Fibroblast of mammary gland (primary cell): ENCODE measurements at places on chromosomes 5 and 9.

GRCh38 chr5:133249593-133249992, 197.8 kb downstream of the HSPA4 start:
- no peak for DNase-seq

DNA sequence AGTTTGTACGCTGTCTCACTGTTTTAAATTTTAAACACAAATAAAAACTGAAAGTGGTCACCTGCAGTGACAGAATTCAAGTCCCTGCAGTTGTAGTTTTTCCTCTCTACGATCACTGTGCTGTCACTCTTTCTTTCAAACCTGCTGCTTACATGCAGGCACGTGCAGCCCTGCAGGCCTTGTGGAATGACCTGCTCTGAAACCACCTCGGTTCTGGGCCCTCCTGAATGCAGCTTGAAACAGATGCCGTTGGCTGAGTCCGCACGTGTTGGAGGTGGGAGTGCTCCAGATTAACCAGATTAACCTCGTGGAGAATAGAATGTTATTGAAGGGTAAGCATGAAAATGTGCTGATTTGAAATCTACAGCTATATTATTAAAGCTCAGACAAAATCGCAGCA, 126.0 kb upstream of the ERCC6L2 start:
- no peak for DNase-seq

DNA sequence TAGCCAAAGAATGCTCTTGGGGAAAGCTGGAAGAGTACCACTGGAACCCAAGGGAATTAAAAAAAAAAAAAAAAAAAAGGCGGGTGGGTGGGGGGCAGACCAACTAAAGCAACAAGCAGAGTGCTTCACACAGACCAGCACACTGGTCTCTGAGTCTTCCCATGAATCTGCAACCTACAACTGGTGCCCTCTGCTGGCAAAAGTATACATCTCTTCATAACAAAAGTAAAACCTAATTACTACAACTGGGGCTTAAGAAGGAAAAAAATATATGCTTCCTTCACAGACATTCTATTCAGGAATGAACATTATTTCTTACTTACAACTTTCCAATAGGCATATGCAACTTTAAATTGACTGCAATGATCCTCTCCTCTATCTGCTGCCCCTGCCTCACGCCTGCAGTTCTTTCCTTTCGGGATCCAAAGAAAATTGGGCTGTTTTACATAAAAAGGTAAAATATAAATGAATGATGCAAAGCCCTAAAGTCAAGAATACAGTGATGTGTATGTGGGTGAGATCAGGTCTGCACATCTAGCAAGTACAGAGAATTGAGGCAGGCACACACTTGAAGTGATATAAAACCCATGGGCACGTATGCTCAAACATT, 7.2 kb upstream of the KLHL3 start:
- DNase-seq, result peak; percentile 80

DNA sequence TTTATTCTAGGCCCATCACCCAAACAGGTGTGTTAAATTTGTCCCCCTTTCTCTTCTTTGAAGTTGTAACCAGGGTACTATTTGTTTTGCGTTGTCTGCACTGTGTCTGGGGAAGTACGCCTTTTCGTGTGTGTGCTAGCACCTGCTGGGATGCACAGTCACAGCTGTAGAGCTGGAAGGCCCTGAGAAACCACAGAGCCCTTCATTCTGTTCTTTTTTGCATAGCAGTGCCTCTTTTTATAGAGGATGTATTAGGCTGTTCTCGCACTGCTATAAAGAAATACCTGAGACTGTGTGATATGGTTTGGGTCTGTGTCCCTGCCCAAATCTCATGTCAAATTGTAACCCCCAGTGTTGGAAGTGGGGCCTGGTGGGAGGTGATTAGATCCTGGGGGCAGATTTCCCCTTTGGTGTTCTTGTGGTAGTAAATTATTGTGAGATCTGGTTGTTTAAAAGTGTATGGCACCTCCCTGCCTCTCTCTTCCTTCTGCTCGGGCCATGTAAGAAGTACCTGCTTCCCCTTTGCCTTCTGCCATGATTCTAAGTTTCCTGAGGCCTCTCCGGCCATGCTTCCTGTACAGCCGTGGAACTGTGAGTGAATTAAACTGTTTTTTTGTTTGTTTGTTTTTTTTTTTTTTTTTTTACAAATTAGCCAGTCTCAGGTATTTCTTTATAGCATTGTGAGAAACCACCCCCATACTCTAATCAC, 14.0 kb downstream of the SEC61B start:
- no peak for DNase-seq

DNA sequence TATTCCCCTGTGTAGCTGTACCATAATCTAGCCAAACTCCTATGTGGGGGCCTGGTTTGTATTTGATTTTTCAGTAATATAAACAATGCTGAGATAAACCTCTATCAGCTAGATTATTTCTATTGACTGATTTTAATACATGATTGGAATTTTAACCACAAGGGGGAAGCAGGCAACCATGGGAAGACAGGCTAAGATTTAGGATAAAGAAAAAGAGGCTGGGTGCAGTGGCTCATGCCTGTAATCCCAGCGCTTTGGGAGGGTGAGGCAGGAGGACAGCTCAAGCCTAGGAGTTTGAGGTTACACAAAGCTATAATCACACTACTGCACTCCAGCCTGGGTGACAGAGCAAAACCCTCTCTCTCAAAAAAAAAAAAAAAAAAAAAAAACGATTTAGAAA, 18.1 kb upstream of the GPX3 start:
- peak; percentile 58 for DNase-seq

GRCh38 chr5:180202939-180203573, 6.0 kb downstream of the RASGEF1C start:
- DNase-seq, result peak; percentile 8

DNA sequence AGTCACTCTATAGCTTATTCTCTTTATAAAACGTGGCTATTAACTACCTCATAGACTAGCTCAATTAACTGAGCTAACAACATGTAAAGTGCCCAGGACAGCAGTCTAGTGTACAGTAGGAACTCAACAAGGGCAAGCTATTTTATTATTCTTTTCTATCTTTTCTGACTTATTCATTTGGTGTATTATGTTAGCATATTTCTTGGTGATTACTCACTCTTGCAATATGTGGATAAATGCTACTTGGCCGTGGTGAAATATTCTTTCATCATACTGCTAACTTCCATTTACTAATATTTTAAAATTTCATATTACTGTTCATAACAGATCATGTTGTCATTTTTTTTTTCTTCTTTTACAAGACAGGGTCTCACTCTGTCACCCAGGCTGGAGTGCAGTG, 4.9 kb downstream of the SLC25A51 start:
- DNase-seq, result peak; percentile 23

GRCh38 chr5:116502616-116503015, 72.0 kb downstream of the SEMA6A start:
- DNase-seq, result peak; percentile 59

DNA sequence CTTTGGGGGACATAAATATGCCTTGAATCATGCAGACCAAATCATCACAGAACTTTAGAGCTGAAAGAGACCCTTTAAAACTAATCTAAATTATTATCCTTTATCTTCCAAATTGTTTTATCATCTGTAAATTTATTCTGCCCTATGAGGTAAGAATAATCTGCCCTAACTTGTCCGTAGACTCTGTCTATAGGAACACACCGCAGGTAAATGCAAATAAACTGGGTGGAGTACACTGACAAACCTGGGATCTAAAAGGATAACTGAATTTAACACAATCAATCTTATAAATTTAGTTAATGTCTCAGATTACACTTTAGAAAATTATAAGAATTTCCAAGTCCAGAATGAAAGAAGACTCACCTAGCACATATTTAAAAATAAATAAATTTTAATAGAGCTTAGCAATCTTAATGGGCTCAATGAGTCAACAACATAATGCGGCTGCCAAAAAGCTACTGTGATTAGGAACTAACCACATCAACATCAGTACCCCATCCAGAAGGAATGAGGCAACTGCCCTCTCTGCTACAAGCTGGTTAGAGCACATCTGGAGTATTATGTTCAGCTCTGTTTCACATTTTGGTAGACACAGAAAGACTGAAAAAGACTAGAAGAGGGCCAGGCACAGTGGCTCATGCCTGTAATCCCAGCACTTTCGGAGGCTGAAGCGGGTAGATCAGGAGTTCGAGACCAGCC, 5.6 kb downstream of the MEGF9 start:
- DNase-seq, result peak; percentile 86

DNA sequence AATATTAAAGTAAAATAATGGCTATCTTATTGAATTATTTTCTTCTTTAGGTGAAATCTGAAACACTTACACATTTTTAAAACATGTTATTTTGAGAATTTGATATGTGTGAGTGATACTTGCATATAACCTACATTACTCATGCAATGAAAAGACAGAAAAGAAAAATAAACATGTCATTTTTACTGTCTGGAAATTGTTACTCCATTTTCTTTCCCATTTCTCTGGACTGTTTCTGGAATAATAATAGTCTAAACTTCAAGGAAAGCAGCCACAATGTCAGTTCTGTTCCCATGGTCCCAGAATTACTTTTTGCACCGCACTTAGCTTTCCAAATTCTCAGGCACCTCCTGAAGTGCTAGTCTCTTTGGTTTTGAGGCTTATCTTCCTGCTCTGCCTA, 145.5 kb downstream of the PRR16 start:
- peak; percentile 22 for DNase-seq

- no peak for DNase-seq
These were observed 6.9 kb downstream of the GMCL2 start for GRCh38 chr5:178180141-178180863.

- no peak for DNase-seq
These were observed 217.1 kb downstream of the EBF1 start for GRCh38 chr5:158882660-158883059.

- peak; percentile 74 for DNase-seq
These were observed 276.5 kb downstream of the ARHGEF28 start for GRCh38 chr5:73902327-73903051.

- DNase-seq, result peak; percentile 33
These were observed 8.9 kb downstream of the CXCL14 start for GRCh38 chr5:135569755-135570452.

- no peak for DNase-seq
These were observed 92.1 kb downstream of the LMNB1 start for GRCh38 chr5:126869005-126869451.

- DNase-seq, result no peak
These were observed 5.8 kb downstream of the SPATA31E1 start for GRCh38 chr9:87888501-87888900.

- no peak for DNase-seq
These were observed 33.7 kb downstream of the CENPP start for GRCh38 chr9:92359394-92359995.
